Inflammatory macrophage (primary cell): ENCODE measurements at places on chromosomes 5 and 9.

GRCh38 chr9:77016526-77017504, 2.6 kb upstream of the FOXB2 start:
- no peak for DNase-seq

GRCh38 chr9:115930472-115930871, 223.1 kb upstream of the PAPPA start:
- DNase-seq = no peak

GRCh38 chr9:98171176-98171925, 21.1 kb downstream of the CORO2A start:
- DNase-seq = no peak

- no peak for DNase-seq
These were observed 38.2 kb downstream of the PAPPA start for GRCh38 chr9:116191576-116192415.

- no peak for DNase-seq
These were observed 19.4 kb downstream of the ZBTB5 start for GRCh38 chr9:37445832-37446231.

GRCh38 chr5:101024299-101024698, 121.2 kb upstream of the ST8SIA4 start:
- no peak for DNase-seq

DNA sequence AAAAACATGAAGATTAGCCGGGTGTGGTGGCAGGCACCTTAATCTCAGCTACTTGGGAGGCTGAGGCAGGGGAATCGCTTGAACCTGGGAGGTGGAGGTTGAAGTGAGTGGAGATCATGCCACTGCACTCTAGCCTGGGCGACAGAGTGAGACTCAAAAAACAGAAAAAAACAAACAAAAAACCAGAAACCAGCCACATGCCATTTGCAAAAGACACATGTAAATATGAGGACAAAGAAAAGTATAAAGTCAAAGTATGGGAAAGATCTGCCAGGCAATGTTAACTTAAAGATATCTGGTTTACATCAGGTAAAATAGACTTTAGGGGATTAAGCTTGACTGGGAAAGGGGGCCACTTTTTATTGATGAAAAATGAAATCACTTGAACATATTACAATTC, 90.7 kb downstream of the FNBP1 start:
- DNase-seq = no peak
